Muscle of leg (tissue), 16 donors: ENCODE measurements at places on chromosomes 2 and 18. TPM values are rescaled to one million over a fixed set of nuclear protein-coding genes. Genes with fewer than 3 reads are reported as not detected.

GRCh38 chr18:25050605-25051004, 301.4 kb downstream of the ZNF521 start:
- DNase-seq: no peak
- H3K27ac ChIP-seq: no peak overlapping the region
- no peaks in the 10 kb centered on the region for H3K4me1 ChIP-seq
- H3K27me3 ChIP-seq: no peaks in the 10 kb centered on the region
- H3K36me3 ChIP-seq: no peaks in the 10 kb centered on the region
- no peak overlapping the region for H3K4me3 ChIP-seq

The PNPT1 gene
- total RNA-seq: 15.1 TPM

The RAB6C gene
- 0.09 TPM for total RNA-seq

DNA sequence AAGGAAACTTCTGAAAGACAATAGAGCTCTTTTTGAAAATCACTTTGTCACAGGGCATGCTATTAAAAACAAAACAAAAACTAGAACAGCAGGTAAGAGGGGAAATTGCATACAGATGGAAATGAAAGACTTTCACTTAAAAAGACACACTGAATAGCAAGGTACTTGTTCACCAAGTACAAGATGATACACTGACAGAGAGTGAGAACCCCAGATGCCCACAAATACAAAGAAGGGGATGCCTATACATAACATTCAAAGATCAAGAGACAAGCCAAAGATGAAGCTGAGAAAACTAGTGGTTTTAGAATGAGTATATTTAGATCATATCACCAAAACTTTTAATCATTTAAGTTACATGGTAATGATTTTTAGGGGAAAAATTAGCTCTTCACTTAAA, 60.7 kb downstream of the ASXL2 start:
- H3K27me3 ChIP-seq: no peaks in the 10 kb centered on the region
- no peaks in the 10 kb centered on the region for H3K4me1 ChIP-seq
- H3K27ac ChIP-seq: no peak overlapping the region
- no peaks in the 10 kb centered on the region for H3K36me3 ChIP-seq

GRCh38 chr2:203427061-203427460, 98.9 kb downstream of the ABI2 start:
- no peaks in the 10 kb centered on the region for H3K4me1 ChIP-seq
- H3K36me3 ChIP-seq: peaks cover 9% of the 10 kb centered on the region
- no peaks in the 10 kb centered on the region for H3K27me3 ChIP-seq

GRCh38 chr2:28206762-28207161, 185.9 kb upstream of the FOSL2 start:
- H3K36me3 ChIP-seq: no peaks in the 10 kb centered on the region
- H3K27me3 ChIP-seq: no peaks in the 10 kb centered on the region
- no peak overlapping the region for H3K27ac ChIP-seq
- no peak overlapping the region for H3K4me3 ChIP-seq

GRCh38 chr2:222292149-222293134, 6.4 kb downstream of the PAX3 start:
- no peak overlapping the region for H3K4me3 ChIP-seq
- no peak for DNase-seq
- H3K27ac ChIP-seq: no peak overlapping the region
- no peaks in the 10 kb centered on the region for H3K36me3 ChIP-seq
- peaks cover 86% of the 10 kb centered on the region for H3K27me3 ChIP-seq

DNA sequence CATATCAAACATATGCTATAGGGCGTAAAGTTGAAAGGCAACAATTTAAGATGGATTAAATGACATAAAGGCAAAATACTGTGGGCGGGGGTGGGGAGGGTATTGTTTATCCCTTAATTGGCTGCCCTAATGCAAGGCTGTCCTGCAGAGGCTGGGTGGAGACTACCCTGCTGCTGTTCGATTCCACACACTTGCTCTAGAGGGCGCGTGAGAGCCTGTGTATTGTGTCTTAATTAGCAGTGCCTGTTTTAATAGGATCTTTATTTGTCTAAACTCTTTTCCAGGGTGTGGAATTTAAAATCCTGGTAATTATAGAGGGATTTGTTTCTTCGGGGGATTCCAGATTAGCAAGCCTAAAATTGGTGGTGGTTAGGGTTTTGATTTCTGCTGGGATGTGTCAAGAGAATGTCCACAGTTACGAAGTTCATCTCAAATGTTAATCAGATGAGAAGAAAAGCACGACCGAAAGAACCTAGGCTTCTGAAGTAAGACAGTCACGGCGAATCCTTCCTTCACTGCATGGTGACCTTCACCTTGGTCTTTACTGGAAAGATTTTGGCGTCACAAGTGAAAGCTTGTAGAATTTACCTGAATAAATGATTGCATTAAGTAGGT, 103.5 kb upstream of the MAP3K20 start:
- H3K27me3 ChIP-seq: peaks cover 3% of the 10 kb centered on the region
- no peaks in the 10 kb centered on the region for H3K36me3 ChIP-seq
- no peak overlapping the region for H3K27ac ChIP-seq
- DNase-seq: no peak
- no peak overlapping the region for H3K4me3 ChIP-seq

The SCTR gene
- total RNA-seq: not detected

DNA sequence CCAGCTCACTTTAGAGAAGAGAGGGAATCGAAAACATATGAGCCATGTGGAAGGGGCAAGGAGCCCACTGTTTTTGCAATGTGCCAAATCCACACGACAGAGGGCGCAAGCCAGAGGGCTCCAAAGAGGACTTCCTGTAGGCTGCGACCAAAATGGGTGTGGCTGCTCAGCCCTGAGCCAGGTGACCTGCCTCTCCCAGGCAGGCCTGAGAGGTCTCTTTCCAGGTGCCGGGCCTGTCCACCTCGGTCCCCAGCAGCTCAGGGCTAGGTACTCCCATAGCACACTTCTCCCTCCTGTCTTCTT, 153.8 kb downstream of the TTC32 start:
- H3K27ac ChIP-seq: no peak overlapping the region
- no peaks in the 10 kb centered on the region for H3K27me3 ChIP-seq
- no peak overlapping the region for H3K4me3 ChIP-seq
- H3K4me1 ChIP-seq: peaks cover 10% of the 10 kb centered on the region
- DNase-seq: no peak

- H3K27ac ChIP-seq: no peak overlapping the region
- H3K4me1 ChIP-seq: no peaks in the 10 kb centered on the region
- no peak overlapping the region for H3K4me3 ChIP-seq
- no peak for DNase-seq
- no peaks in the 10 kb centered on the region for H3K36me3 ChIP-seq
- no peaks in the 10 kb centered on the region for H3K27me3 ChIP-seq
Measured at GRCh38 chr18:58201733-58202730, 158.0 kb downstream of the NEDD4L start.

DNA sequence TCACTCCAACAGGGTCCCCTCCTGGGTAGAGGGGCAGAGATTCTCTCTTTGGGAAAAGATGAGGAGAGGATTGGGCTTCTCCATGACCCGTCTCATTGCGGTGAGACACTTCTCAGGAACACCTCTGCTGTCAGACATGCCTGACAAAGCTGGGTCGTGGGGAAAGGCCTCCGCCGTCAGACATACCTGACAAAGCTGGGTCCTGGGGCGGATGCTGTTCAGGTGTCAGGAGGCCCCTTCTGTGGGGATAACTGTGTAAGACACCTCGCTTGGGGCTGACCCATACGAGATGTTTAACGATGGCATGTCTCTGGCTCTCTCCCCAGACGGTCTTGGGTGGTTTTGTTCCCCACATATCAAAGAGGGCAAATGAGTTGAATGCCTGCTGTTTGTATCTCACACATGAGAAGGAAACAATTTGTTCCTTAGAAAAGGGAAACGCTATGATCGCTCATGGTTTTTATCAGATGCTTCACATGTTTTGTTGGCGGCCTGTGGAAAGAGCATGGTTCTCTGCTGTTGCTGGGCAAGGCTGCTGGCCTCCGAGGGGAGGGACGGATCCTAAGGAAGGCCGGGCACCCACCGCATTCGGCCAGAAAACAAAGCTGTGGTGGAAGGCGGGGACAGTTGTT, 40.8 kb upstream of the PXDN start:
- H3K4me1 ChIP-seq: peaks cover 3% of the 10 kb centered on the region
- H3K36me3 ChIP-seq: no peaks in the 10 kb centered on the region
- H3K27ac ChIP-seq: no peak overlapping the region
- no peak for DNase-seq
- peaks cover 11% of the 10 kb centered on the region for H3K27me3 ChIP-seq
- H3K4me3 ChIP-seq: no peak overlapping the region

DNA sequence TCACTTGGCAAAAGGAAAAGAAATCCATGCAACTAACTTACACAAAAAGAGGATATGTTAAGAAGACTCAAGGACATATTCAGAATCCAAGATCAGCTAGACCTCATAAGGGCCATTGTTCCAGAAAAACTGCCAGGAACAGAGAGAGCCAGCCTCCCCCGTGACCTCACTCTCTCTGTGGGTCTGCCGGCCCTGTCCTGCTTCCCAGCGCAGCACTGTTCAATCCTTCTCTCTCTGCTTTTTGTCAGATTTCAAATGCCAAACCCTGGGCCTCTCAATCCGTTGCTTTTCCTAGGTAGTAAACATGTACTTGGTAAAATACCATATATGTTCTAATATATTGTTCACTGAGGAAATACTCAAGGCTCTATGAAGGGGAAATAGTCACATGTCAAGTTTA, 40.0 kb upstream of the ACKR3 start:
- H3K27ac ChIP-seq: no peak overlapping the region
- no peaks in the 10 kb centered on the region for H3K4me1 ChIP-seq
- DNase-seq: no peak

DNA sequence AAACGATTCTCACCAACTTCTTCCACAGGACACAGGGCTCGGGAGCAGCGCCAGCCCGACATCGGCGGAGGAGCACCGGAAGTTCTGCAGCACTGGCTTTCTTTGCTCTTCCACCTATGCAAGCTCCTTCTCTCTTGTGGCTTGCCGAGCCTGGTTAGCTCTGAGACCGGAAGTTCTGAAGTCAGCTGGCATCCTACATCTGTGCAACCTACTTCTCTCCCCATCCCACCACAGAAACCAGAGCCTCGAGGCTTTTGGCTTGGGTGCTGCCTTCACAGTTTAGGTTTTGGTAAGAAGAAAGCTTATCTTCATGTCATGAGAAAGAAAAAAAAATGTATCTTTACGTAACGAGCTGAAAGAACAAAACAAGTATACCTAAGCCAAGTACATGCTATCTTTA, 111.7 kb downstream of the ANKRD44 start:
- H3K27me3 ChIP-seq: no peaks in the 10 kb centered on the region
- H3K36me3 ChIP-seq: no peaks in the 10 kb centered on the region
- H3K4me1 ChIP-seq: peaks cover 20% of the 10 kb centered on the region

The ADAM23 gene
- total RNA-seq: 4.1 TPM

DNA sequence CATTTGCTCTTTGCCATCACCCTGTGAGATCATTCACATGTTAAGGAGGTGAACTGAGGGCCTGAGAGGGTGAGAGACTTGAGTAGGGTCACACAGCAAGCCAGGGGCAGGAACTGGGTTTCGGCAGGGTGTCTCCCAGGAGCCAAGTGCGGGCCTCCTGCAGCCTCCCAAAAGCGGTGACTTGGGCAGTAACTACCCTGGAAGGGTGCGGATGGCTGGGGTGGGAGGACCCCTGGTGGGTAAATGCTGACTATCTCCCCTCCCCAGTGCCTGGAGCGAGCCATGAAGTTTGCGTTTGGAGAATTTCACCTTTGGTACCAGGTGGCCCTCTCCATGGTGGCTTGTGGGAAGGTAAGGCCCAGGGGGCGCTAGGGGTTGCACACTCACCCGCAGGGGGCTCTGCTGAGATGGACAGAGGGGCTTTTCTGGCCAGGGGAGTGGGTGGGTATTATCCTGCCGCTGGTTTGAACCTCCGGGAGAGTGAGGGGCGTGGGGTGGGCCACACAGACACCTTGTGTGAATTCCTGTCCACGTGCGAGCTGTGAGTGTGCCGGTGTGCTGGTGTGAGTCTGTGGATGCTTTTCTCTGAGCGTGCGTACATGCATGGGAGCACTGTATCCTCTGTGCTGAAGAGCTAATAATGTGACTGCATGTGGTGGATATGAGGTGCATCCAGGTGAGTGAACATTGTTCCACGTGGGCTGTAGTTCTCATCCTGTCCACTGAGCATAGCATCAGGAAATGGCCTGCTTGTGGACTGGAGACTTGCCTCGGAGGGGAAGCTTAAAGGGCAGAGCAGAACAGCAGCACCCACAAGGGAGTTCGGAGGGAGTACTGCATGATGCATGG, 91.0 kb upstream of the MCFD2 start:
- H3K4me3 ChIP-seq: no peak overlapping the region
- H3K27ac ChIP-seq: peak overlapping the region; percentile 83
- no peak for DNase-seq

- H3K4me3 ChIP-seq: no peak overlapping the region
- no peak for DNase-seq
- H3K27ac ChIP-seq: no peak overlapping the region
- peaks cover 43% of the 10 kb centered on the region for H3K4me1 ChIP-seq
- no peaks in the 10 kb centered on the region for H3K27me3 ChIP-seq
Measured at GRCh38 chr2:43274055-43274454, 47.6 kb upstream of the ZFP36L2 start.

DNA sequence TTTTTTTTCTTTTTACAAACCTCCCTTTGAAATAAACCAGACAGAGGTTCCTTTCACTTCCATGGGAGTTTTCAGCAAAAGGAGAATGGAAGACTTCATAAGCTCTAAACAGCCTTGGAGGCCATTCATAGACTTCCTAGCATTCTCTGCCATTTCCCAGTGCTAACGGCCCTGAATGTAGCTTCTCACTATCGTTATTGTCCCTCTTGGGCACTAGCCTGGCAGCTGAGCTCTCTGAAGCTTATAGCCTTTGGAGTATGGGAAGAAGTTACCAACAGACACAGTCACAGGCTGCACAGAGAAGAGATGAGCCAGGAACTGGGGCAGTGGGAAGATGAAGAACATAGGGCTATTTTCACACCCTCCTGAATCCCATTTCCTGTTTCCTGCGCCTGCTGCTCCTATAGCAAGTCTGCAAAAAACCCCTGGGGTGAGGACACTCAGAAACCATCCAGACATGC, 29.1 kb upstream of the EPC2 start:
- DNase-seq: peak; percentile 10
- no peak overlapping the region for H3K4me3 ChIP-seq
- H3K27ac ChIP-seq: peak overlapping the region; percentile 37
- no peaks in the 10 kb centered on the region for H3K36me3 ChIP-seq

DNA sequence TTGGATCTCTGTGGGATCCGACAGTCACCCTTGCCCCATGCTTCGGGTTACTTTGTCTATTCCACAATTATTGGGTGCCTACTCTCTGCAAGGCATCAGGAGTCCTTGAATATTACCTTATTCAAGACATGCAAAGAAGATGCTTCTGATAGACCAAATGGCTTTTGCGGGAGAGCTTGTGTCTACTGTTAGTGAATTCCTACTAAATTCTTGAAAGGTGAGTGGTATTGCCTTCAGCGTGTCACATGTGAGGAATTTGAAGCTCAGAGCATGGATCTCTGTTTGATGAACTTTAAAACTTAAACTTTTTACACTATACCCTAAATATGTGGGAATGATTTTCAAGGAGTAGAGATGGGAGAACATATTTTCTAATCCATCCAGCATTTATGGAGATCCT, 184.4 kb downstream of the LTBP1 start:
- no peak overlapping the region for H3K4me3 ChIP-seq
- H3K4me1 ChIP-seq: peaks cover 23% of the 10 kb centered on the region
- no peak for DNase-seq
- no peaks in the 10 kb centered on the region for H3K36me3 ChIP-seq
- H3K27ac ChIP-seq: no peak overlapping the region
- no peaks in the 10 kb centered on the region for H3K27me3 ChIP-seq

GRCh38 chr2:117801826-117802225, 12.7 kb upstream of the DDX18 start:
- H3K36me3 ChIP-seq: no peaks in the 10 kb centered on the region
- no peak for DNase-seq
- H3K27ac ChIP-seq: no peak overlapping the region
- H3K27me3 ChIP-seq: no peaks in the 10 kb centered on the region
